Fibroblast of skin of scalp (primary cell): ENCODE measurements at places on chromosomes 4 and X.

DNA sequence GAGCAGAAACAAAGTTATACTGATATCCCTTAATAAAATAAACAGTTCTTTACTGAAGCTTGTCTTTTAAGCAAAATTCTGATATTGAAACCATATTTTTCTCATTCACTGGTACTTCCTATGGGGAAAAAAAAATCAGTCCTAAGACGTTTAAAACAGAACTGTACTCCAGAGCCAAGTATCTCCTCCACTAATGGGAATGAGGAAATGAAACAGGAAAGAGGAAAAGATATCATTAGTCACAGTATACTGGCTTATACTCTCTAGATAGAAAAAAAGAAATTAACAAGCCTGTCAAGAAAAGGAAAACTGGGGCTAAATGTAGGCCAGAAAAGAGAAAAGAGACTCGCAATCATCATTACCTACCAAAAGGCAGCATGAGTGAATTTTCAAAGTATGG lies 252.7 kb downstream of the CENPC start:
- no peak for DNase-seq

- DNase-seq: no peak
Measured at GRCh38 chr4:25839687-25840086, 23.1 kb downstream of the SEL1L3 start.

DNA sequence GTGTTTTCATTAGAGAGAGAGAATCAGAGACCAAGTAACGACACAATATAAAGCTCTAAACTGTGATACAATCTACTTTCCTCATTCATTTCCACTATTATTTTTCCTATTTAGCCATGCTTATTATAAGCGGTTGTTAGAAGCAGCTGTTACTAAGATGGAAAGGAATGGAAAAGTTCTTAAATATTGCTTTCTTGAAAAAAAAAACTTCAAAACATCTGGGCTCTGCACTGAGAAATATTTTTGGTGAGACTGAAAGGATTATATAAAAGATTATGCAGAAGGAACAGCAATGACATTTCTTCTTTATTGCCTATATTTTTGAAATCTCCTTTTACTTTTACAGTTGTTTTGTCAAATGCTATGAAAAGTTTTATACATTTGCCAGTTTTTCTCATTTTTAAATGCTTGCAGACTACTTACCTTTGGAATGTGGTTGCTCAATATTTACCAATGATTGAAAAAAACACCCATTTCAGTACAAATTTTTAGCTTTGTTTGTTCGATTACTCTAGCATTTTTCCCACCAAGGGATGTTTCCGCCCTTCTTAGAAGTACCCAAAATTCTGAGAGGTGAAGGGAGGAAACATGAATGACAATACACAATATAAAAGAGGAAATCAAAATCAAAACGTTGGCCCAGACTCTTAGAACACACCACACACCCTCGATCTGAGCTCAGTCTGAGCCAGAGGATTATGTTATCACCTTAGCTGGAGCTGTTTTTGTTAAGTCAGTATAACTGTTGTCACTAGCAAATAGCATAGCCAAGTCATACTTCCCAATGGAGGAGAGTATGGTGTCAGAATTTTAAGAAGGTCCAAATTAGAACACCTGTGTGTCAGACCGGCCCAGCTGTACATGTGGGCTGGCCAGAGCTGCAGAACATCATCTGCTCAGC lies 18.4 kb downstream of the DKK2 start:
- DNase-seq: no peak

DNA sequence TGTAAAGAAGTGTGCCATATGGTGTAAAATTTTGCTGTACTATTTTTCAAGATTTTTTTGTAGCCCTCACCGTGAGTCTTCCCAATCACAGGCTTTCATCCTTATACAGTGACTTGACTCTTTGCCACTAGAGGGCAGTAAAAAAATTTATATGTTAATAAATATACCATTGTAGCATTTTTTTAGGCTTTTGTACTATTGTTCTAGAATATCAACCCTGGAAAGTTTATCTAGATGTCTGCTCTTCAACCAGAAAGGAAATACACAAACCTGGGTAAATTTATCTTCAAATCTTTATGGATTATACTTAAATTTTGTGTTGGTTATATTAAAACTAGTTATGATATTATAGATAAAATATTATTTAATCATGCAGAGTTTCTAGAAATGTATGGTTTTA lies 235.3 kb downstream of the TENM3 start:
- DNase-seq: peak; percentile 60

- DNase-seq: no peak
Measured at GRCh38 chrX:150972450-150972849, 10.7 kb upstream of the HMGB3 start.

GRCh38 chrX:10158279-10159144 lies 1.7 kb downstream of the CLCN4 start:
- DNase-seq: no peak

GRCh38 chrX:7109049-7109531 lies 38.4 kb upstream of the STS start:
- DNase-seq: peak; percentile 2

GRCh38 chrX:39601231-39602177 lies 496.3 kb downstream of the BCOR start:
- DNase-seq: no peak

GRCh38 chr4:85430697-85431096 lies 44.3 kb upstream of the ARHGAP24 start:
- DNase-seq: no peak

DNA sequence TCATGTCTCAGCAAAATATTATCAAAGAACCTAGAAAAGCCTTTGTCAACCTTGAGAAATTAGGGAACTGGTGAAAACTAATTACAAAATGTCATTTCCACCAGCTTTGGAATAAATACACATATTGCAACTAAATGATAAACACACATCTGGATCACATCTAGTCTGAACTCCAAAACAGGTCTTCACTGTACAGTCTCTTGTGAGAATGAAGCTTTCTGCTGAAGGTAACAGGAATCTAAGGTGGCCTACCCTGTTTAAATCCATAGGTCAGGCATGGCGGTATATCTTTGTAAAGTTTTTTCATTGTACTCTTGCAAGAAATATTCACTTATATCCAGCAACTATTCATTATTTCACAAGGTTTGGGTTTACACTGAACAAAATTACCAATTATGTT lies 1.7 kb downstream of the SH3D19 start:
- DNase-seq: no peak

GRCh38 chr4:169620880-169621248 lies 486 bp downstream of the CLCN3 start:
- DNase-seq: no peak

DNA sequence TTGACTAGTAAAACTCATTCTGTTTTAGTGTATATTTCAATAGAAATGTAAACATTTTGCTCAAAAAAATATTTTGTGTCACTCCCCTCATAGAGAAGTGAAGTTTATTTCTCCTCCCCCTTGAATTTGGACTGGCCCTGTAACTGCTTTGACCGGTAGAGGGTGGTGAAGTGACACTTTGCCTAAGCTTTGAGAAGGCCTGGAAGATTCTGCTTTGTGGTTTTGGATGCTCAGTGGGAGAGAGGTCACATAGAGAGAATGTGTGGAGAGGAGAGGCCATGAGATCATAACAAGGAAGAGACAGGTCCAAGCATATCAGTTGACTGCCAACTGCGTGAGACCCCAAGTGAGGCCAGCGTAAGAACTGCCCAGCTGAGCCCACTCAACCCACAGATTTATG lies 19.1 kb upstream of the ARX start:
- peak; percentile 14 for DNase-seq

DNA sequence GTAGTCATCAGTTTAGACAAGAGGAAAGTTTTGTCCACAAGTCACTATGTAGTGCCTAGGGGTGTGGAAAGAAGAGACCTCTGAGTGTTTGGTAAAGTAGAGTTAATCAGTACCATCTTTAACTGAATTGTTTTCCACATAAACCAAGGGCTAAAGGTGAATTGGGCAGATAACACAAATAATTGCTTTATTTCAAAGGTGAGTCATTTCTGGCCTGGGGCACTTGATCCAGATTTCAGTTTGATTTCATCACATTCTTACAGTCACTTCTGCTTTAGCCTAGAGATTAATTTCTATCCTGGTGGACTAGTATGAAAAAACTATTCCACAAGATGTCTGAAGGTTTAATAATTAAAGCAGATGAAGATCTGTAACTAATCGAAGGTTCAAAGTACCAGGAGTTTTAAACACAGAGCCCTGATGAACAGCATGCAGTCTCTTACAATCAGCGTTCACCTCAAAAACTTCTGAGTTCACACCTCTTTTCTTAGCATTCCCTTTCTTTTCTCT lies 74.5 kb upstream of the BOD1L1 start:
- DNase-seq: peak; percentile 60

DNA sequence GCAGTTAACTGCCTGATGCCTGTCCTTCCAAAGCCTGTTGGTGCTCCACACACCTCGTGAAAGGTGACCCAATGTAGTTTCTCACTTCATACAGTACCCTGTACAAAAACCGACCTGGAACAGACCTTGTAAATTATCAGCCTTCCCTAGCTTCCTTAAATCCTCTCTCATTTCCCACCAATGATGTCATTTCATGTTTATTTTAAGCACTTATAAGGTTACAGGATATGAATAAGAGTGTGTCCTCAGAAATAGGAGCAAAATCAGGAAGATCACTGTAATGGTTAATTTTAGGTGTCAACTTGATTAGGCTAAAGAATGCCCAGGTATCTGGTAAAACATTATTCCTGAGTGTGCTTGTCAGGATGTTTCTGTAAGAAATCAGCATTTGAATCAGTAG lies 44.7 kb downstream of the TMEM150C start:
- peak; percentile 41 for DNase-seq

DNA sequence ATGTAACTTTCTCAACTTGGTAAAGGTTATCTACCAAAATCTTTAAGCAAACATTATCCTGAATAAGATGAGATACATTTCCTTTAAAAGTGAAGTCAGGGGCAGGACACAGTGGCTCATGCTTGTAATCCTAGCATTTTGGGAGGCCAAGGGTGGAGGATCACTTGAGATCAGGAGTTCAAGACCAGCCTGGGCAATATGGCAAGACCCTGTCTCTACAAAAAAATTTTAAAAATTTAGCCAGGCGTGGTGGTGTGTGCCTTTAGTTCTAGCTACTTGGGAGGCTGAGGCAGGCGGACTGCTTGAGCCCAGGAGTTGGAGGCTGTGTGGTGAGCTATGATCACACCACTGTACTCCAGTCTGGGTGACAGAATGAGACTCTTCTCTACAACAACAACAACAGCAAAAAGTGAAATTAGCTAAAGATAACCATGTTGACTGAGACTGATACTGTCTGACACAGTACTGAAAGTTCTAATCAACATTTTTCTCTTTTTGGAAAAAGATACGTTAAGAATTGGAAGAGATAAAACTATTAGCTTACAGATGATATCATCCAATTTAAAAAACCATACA lies 4.9 kb downstream of the DCAF16 start:
- DNase-seq: no peak

- DNase-seq: no peak
Measured at GRCh38 chrX:70029863-70030262, 19.9 kb downstream of the AWAT2 start.

GRCh38 chr4:14177987-14178386 lies 550.5 kb upstream of the BOD1L1 start:
- no peak for DNase-seq
